ENCODE measurements at places on chromosomes 1 and 21.

DNA sequence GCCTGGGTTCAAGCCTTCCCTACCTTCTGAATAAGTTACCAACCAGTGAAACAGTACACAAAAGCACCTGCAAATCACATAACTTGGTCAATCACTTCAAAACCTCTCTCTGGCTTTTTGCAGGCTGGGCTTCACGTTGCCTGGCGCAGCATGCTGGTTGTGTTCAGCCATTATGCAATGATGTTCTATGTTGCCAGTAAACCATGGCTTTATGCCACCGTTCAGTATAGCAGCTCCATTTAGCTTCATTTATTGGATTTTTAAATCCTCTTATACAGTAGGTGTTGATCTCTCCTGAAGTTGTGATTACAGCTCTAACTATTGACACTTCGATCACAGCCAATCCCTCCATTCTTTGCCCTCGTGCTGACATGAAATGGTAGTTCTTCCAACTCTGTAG lies 233.6 kb upstream of the PTBP2 start:
- no peak for DNase-seq

DNA sequence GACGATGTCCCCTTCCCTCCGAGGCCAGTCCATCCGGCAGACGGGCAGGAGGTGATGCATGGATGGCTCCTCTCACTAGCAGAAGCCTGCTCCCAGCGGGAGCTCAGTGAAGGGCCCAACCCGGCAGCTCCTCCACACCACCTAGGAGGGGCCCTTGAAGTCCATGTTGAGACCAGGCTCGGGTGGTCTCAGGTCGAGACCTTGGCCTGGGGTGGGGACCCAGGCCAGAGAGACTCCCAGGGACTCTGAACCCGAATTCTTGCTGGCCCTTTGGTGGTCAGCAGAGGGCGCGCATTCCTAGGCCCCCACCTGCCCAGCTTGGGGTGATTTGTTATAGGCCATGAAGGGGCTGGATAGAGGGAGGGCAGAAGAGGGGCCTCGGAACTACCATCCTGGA lies 642 bp upstream of the NT5C1A start:
- no peak for DNase-seq

DNA sequence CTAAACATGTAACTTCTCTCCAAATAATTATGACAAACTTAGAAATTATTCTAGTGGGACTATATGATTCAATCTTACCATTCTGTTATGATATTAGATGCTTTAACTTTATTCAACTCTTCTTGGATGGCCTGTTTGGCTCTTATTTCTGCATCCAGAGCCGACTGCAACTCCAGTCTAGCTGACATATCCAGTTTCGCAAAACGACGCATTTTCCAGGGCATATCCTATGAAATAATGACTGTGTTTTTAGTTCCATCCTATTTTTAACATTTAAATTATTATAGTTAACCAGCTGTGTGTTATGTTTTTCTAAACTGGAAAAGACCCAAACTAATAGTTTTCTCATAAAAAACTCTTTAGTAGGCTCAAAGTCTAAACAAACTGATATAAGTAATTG lies 133.7 kb downstream of the COQ8A start:
- DNase-seq, result no peak

DNA sequence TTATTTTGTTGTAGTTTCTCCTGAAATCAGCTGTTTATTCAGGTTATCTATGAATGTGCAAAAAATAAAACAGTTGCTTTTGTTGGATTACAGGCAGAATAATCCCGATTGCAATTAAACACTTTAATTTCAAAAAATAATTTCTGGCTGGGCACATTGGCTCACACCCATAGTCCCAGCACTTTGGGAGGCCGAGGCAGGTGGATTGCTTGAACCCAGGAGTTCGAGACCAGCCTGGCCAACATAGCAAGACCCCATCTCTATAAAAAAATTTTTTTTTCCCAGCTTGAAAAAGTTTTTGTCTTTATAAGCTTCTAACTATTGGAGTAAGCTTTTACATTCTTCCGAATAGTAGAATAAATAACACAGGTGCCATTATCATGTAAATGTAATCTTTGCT lies 15.3 kb downstream of the RCAN3 start:
- no peak for DNase-seq

GRCh38 chr1:14804626-14805025 lies 206.1 kb downstream of the KAZN start:
- DNase-seq, result peak; percentile 16

GRCh38 chr1:51898090-51898734 lies 19.7 kb upstream of the NRDC start:
- DNase-seq, result no peak

- no peak for DNase-seq
Measured at GRCh38 chr1:107840725-107841124, 124.3 kb downstream of the VAV3 start.

- no peak for DNase-seq
Measured at GRCh38 chr1:27548858-27549719, 54.9 kb downstream of the AHDC1 start.

DNA sequence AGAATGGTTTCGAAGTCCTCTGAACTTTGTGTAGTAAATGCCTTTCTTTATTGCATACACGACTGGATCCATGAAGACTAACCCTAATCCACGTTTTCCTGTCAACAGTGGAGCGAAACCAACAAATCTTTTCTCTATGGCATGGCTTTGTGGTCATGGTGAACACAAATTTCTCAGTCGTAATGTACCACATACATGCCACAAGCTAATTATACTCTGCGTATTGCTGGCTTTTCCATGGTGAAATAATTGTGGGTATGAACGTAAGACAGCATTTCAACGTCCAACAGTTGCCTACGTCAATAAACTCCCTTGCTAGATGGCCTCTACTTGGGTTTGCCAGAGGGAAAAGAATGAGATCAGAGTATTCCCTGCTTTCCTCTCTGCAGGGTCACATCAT lies 27.5 kb downstream of the INTS7 start:
- DNase-seq, result no peak

Measured in HT-29 (cell line).